Activated effector memory CD4-positive, alpha-beta T cell treated with Interleukin-2 at 50 U/mL for 16 hours (primary cell): ENCODE measurements at places on chromosomes 7 and 10.

- DNase-seq: no peak
These were observed 48.8 kb upstream of the SLC35B4 start for GRCh38 chr7:134365341-134366054.

DNA sequence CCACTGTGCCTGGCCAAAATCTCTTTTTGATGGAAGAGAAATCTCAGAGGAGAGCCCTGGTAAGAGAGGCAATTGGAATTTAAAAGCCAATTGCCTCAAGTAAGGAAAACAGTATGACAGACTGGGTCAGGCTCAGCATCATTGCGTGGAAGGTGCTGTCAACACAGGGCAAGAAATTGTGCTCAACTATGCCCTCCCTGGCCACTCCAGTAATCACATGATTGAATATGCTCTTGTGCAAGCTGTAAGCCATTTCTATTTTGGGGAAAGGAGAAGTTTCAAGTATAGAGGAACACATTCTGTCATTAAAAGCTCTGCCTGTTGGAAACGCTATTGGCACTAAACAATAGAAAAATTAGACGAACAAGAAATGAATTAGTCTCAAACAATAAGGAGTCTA is 1127.7 kb downstream of the REEP3 start:
- DNase-seq: no peak

GRCh38 chr7:90270431-90271178 is 25.6 kb downstream of the CFAP69 start:
- DNase-seq: no peak

GRCh38 chr10:92517034-92517655 is 56.7 kb downstream of the IDE start:
- peak; percentile 26 for DNase-seq

- no peak for DNase-seq
These were observed 138.5 kb downstream of the NPY start for GRCh38 chr7:24422441-24423010.

GRCh38 chr10:79320316-79320715 is 27.0 kb upstream of the PPIF start:
- DNase-seq: no peak

DNA sequence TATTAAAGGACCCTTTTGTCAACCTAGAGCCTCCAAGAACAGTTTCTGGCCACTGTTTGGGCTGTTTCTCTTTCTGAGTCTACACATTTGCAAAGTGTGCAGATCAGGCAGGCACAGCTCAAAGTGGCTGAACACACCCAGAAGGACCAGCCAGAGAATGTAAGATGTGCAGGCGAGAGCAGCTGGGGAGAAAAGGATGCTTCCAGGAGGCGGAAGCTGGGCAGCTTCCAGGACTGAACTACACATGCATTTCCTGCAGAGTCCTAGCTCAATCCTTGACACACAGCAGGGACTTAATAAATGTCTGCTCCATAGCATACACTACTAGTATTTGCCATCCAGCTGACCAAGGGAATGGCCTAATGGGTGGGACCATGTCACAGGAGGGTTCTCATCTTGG is 70.9 kb downstream of the CTBP2 start:
- no peak for DNase-seq

GRCh38 chr7:32660936-32661335 is 165.6 kb downstream of the AVL9 start:
- DNase-seq: no peak

- DNase-seq: no peak
These were observed 16.9 kb downstream of the TFEC start for GRCh38 chr7:116013675-116014074.

DNA sequence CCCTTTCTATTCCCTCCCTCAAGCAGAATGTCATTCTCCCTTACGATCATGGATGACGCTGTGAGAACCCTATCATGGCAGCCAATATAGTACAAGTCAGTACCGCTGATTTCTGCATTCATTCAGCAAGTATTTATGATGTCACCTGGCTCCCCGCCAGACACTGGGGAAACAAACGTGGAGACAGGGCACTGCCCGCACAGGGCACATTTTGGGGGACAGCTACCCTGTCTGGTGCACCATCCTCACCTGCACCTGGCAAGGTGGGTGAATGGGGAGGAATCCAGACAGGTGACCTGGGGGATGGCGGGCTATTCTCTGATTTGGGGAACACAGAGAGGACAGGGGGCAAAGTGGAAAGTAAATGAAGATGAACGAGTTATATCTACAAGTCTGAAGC is 28.4 kb downstream of the MKI67 start:
- DNase-seq: no peak

DNA sequence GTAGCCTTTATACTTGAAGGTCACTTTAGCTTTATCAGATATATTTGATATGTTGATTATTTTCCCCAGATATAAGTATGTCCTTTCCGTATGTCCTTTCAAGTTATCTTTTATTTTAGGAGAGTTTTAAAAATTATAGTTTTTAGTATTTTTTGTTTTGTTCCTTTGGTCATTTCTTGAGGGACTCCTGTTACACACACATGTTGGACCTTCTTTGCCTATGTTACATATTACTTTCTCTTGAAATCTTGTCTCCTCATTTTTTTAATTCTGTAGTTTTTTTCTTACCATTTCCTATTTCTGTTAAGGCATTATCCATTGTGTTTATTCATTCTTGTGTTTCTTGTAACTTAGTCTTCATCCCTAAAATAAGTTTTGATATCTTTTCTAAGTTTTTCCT is 23.9 kb downstream of the GLCCI1 start:
- DNase-seq: no peak

GRCh38 chr7:3238525-3239210 is 62.4 kb upstream of the SDK1 start:
- no peak for DNase-seq

DNA sequence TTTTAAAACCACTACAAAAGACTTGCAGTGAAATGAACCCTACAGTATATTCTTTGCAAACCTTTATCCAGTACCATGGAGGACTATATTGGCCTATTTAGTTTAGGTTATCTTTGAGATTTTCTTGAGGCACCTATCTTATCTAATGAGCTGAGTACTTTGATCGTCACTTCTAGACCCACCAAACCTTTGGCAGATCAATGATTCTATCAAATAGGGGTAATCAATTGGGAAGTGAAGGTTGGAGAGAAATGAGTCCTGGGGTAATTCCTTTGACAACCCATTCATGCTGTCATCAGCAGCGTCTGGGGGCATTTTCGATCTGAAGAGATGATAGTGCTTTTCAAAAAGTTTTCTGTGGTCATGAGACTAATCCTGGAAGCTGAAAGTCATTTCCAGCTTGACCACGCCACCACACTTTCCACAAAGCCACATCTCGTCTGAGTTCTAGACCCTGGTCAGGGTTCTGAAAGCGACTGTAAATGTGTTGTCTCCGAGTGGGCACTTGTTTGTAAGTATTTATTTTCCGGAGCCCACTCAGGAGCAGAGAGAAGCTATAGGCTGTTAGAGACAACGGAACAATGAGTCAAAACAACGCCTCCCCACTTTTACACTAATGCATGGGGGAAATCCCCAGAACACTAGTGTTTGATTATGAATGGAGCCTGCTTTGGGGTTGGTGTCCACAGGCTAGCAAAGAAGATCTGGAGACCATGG is 4.8 kb downstream of the EGR2 start:
- DNase-seq: no peak

GRCh38 chr7:20330928-20331909 is 519 bp downstream of the ITGB8 start:
- no peak for DNase-seq

DNA sequence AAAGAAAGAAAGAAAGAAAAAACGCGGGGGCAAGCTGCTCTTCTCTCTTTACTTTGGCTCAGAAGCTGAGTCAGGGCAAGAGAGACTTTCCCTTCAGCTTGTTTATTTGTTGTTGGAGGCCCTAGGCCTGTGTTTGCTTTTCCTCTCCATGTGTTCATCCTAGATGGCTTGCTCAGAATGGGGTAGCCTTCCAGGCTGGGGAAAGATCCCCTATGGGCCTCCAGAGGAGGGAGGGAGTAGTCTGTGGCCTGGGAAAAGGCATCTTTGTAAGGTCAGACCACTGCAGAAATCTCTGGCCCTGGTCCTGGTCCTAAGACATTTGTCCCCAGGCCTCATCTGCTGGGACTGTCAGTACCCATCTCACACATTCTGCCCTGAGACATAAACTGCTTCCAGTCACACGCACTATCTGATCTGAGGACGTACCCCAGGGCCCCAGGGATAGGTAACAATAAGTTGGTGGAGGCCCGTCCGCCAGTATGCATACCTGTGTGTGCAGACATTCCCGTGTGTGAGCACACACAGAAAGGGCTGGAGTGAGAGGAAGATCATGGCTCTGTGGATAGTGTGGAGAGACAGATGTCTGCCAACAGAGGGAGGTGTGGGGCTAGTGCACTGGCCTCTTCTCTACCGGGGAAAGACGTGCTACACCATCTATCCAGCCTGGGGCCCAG is 4.9 kb upstream of the SCD start:
- DNase-seq: no peak

DNA sequence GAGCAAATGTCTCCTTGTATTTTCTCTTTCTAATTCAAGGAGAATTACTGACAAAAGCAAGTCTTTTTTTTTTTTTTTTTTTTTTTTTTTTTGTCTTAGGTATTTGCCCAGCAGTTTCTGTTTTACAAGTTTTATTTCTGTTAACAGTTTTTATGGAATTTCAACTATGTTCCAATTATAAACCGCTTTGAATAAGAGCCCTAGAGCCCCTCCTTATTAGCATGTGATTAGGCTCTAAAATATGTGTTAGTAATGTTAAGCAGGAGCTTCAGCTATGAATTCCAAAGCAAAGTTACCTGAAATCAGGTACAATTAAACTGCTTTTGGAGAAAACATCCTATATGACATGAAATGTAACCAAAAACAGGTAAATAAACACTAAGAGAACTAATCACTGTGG is 997.0 kb upstream of the POT1 start:
- no peak for DNase-seq

GRCh38 chr10:53045315-53045714 is 272.7 kb upstream of the MBL2 start:
- DNase-seq: no peak

DNA sequence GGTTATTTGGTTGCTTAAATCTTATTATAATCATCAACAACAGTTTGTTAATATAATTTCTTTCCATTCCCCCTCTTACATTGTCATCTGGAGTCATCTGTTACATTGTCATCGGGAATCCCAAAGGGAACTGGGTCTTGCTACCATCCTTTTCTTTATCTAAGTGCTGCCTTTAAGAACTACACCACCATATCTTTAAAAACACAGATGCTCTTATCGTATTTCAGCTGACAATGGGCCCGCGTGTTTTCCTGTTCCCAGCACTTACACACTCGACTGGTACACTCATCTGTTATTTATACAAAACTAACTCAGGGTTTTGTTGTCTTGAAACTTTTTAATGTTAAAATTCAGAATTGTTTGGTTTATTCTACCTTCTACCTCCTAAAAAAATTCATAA is 256.2 kb upstream of the MGMT start:
- no peak for DNase-seq

DNA sequence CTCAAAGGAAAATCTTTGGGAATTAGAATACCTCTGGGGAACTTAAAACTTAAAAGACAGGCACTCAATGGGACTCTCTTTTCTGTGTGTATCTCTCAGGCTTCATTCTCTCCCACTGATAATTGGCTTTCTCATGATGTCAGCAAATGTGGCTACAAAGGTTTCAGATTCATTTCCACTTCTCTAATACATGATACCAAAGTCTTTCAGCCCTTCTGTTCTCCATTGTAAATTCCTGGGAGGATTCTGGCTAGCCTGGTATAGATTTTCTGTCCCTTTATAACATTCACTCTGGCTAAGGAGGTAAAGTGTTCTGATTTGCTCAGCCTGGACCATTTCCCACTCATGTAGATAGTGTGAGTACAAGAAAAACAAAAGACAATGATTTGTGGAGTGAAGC is 606.2 kb downstream of the PCDH15 start:
- DNase-seq: no peak

DNA sequence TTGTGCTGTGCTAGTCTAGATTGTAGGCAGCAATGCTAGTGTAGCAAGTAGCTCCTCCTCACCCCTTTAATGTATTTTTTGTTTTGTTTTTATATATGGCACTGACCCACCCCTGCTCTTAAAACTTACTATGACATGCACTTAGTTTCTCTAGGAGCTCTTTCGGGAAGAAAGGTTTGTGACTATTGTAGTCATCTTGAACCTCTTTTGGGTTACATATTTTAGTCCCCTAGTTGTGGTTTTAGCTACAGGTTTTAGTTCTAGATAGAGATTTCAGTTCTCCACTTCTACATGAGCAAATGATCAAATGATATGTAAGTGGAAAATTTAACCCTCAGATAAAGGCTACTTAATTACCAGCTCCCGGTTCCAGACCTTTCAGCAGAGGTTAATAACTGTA is 14.9 kb downstream of the MINPP1 start:
- no peak for DNase-seq

DNA sequence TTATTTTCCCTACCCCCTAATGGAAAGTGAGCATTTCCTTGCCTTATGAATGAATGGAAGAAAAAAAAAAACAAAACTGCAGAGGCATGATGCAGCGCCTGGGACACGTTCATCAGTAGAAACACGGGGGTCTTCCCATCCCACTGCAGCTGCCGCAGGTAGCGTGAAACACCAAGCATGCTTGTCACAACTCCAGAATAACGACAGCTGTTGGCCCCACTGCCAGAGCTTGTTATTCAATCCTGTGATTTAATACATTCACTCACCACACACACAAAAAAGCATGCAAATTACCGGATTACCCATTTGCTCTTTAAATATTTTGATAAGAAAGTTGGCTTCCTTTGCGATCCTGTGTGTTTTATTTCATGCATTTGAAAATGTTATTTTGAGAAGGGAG is 48.4 kb upstream of the GNA12 start:
- no peak for DNase-seq
